ENCODE measurements at places on chromosomes 12 and 14. TPM values are rescaled to one million over a fixed set of nuclear protein-coding genes. Genes with fewer than 3 reads are reported as not detected.

- DNase-seq, result no peak
- no peaks in the 10 kb centered on the region for H3K4me1 ChIP-seq
- H3K4me3 ChIP-seq, result no peak overlapping the region
Measured at GRCh38 chr12:3305904-3306619, 184.9 kb upstream of the PRMT8 start.

DNA sequence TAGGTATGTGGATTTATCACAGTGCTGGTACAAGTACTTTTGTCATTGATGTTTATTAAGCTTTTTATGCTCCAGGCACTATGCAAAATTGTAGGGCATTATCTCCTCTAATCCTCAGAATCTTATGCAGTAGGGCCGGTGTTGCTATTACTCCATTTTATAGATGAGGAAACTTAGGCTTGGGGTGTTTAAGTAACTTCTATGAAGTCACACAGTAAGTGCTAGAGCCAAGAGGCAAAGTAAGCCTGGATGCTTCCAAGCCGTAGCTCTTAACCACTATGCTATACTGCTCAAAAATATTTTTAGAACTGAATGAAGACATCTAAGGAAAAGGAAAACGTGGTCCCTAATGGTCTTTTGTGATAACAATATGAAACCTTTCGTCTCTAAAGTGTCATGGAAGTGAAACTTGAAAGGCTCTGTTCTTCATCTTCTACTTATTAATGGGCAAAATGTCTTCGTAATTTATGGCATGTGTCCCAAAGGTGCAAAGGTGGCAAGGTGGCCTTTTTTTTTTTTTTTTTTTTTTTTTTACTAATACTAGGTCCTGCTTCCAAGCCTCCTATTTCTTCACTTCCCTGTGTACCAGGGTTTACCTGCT, 85.2 kb downstream of the ETV6 start:
- DNase-seq, result no peak
- H3K36me3 ChIP-seq, result peaks cover 6% of the 10 kb centered on the region
- H3K27me3 ChIP-seq, result no peaks in the 10 kb centered on the region
- H3K4me3 ChIP-seq, result no peak overlapping the region
- peaks cover 29% of the 10 kb centered on the region for H3K4me1 ChIP-seq

- no peak for DNase-seq
- peaks cover 2% of the 10 kb centered on the region for H3K36me3 ChIP-seq
- peaks cover 76% of the 10 kb centered on the region for H3K27me3 ChIP-seq
- H3K27ac ChIP-seq, result no peak overlapping the region
- H3K4me3 ChIP-seq, result no peak overlapping the region
Measured at GRCh38 chr14:41608681-41609390, 2.2 kb downstream of the LRFN5 start.

- no peak for DNase-seq
- no peak overlapping the region for H3K4me3 ChIP-seq
- no peak overlapping the region for H3K27ac ChIP-seq
- H3K27me3 ChIP-seq, result no peaks in the 10 kb centered on the region
Measured at GRCh38 chr14:80188571-80188970, 22.7 kb downstream of the DIO2 start.

DNA sequence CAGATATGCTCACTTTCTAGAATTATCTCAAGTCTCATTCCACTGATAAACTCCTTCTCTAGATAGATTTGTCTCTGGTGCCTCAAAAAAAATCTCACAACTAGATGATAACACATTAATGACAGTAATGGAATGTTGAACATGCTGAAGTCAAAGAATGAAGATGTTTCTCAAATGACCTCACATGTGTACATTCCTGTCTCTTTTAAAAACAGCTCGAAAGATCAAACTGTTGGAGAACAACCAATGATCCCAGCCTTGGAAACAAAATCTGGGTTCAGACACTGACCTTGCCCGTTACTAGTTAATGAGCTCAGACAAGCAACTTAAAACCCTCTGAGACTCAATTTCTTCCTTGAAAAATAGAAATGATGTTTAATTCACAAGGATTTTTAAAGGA, 44.7 kb upstream of the KCNJ8 start:
- DNase-seq, result no peak
- no peaks in the 10 kb centered on the region for H3K27me3 ChIP-seq
- no peaks in the 10 kb centered on the region for H3K4me1 ChIP-seq
- no peak overlapping the region for H3K27ac ChIP-seq
- no peak overlapping the region for H3K4me3 ChIP-seq

Gene TAMALIN
- total RNA-seq, result 2.2 TPM

Gene CIT
- total RNA-seq, result 82.9 TPM

Gene KCNK13
- total RNA-seq, result 0.21 TPM

Gene DHRS2
- total RNA-seq, result 2.7 TPM

Data from activated CD8-positive, alpha-beta memory T cell treated with anti-CD3 and anti-CD28 coated beads, Interleukin-2, amount 10 ng/mL, durations not matched to agents 7 days and 5 days (primary cell).